ENCODE measurements at places on chromosomes 13 and 19.

DNA sequence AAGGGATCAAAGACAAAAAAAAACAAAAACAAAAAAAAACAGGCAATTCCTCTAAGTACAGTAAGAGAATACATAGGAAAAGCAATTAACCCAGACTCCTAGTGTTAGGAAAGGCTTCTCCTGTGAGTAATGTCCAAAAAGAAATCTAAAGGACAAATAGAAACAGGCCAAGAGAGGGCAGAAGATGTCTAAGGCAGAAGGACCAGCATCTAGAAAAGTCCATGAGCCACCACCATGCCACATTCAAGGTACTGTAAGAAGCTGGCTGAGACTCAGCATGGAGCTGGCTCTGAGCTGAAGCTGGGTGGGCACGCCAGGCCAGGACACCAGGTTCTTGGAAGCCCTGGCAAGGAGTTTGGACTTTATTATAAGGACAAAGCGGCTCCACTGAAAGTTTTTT, 118.1 kb upstream of the FRY start:
- no peak for DNase-seq

DNA sequence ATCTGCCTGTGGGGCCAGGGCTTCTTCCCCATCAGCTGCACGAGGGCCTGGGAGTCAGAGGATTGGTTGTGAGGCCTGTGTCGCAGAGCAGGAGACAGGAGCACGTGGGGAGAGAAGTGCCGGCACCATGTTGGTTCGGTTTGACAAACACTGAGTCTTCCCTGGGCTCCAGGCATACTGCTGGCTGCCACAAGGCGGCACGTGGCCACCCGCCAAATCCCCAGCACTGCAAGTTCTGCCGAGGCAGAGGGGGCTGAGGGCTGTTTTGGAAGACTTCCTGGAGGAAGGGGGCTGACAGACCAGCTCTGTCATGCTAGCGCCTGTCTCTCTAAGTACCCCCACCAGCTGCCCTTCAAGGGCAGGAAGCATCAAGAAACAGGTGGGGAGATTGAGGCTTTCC, 9.5 kb downstream of the SHANK1 start:
- DNase-seq = no peak

GRCh38 chr19:36093687-36094086, 17.3 kb upstream of the OVOL3 start:
- DNase-seq = no peak

DNA sequence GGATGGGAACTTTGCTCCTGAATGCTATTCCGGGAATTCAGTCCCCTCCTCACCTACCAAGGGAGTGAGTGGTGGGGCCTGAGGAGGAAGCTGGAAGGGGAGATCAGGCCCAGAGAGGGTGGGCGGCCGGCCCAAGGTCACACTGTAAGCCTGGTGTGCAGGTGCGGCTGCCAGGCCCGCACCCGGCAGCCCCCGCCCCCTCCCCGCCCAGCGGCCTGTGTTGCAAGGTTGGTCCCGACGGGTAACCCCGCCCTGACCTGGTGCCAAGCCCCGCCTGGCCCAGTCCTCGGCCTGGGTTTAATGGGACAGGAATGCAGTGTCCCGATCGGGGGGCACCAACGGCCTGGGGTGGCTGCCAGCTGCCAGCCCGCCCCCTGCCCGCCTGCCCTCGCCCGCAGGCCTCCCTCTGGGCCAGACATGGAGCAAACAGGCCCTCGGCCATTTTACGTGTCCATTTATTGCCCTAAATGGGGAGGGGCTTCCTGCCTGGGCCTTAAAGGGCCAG, 5.5 kb downstream of the ZBTB7A start:
- DNase-seq = peak; percentile 45

DNA sequence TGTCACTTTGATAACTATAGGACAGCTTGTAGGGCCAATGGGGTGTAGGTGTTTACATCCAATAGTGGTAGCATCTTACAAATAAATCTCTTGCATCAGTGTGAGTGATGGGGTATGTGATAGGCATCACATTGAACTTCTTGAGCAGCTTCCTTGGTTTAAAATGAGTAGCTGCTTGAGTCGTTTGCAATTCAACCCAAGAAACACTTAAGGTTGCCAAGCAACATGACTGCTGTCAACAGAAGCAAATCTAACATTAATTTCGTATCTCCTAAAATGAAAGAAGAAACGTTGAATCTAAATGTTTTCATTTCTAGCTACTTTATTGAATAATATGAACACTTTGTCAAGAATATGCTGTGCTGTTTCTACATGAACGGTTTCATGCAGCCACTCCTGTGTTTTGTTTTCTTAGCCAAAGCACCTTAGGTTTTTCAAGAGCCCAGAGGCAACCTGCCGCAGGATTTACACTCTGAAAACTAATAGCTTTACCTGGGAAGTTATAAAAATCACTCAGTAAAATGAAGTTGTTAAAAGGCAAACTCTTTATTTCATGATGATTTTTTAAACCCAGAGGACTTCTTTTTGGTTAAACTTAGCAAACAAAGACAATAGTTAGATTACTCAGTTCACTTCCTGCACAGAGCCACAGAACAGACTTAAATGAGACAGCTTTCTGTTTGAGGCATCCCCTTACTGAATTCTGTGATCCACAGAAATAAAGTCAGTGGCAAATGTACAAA, 305.2 kb downstream of the MTUS2 start:
- DNase-seq = no peak

DNA sequence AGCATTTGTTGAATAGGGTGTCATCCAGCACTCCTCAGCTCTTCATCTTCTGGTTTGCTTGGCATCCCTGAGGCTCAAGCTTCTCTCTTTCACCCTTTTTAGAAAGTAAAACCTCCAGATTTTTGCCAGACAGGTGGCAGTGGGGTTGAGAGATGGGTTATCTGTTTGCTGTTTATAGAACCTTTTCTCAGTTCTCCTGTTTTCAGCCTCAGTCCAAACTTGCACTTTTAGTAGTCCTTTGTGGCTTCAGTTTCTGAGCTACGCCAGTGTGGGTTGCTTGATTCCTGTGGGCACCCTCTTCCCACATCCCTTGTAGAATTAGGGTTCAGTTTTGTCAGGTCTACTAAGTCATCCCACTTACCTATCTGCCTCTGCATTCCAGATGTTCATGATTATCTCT, 147.9 kb downstream of the PAN3 start:
- DNase-seq = no peak

GRCh38 chr19:14505488-14506239, 9.7 kb upstream of the GIPC1 start:
- peak; percentile 73 for DNase-seq

DNA sequence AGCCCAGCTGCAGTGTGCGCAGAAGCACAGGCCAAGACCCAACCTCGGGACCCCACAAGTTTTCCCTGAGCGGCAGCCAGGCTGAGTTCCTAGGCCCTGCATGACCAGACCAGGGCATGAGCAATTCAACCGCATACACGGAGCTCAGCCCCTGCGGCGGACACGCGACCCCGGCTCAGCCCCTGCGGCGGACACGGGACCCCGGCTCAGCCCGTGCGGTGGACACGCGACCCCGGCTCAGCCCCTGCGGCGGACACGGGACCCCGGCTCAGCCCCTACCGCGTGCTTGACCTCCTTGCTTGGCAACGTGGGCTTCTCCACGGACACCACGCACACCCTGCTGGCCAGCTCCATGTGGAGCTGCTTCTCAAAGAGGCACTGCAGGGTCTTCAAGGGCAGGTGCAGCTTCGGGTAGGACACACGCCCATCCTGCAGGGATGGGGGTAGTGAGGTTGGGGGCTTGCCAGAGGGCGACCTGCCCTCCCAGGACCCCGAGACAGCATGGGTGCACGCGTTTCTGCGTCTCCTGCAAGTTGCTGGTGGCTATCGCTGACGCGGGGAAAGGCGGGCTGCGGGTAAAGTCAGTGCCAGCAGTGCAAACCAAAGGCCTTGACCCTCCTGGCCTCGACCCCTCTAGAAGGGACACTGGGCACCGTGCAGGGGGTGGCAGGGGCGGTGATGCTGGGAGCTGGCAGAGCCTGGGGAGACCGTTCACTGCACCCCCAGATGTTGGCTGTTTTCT, 10.0 kb downstream of the POLRMT start:
- no peak for DNase-seq

- DNase-seq = no peak
Observed at GRCh38 chr19:48102870-48103751, 7.5 kb downstream of the PLA2G4C start.

GRCh38 chr13:98275681-98276171, 98.7 kb upstream of the RNF113B start:
- DNase-seq = no peak

DNA sequence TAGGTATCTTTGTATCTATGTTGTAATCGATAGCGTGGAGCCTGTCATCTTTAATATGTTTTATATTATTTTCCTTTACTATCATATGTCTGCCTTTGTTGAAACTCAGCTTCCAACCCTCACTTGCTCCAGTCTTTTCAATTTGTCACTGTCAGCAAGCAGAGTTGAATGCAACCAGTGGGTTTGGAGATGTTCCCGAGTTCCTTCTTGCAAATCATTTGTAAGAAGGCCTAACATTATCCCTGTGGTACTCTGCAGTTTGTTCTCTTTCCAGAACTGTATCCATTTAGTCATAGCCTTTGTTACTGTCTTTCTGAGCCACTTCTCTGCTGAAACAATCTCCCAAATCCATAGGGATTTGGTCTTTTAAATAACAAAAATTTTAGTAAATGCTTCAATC, 41.8 kb downstream of the RNASEH2B start:
- DNase-seq = no peak

- no peak for DNase-seq
Observed at GRCh38 chr19:4443966-4444764, 13.4 kb downstream of the UBXN6 start.

DNA sequence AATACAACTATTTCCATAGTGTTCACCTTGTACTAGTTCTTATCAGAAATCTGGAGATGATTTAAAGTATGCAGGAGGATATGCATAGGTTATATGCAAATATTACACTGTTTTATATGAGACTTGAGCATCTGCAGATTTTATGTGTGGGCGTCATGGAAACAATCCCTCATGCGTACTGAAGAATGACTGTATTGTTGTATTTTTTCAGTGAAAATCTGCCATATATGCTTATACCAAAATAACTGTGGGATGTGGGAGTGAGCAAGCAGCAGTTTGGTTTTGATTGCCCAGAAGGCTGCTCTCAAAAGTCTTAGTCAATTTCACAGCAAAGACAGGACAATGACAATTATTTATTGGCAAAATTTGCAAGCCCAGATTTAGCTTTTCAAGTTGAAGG, 238.8 kb upstream of the PCDH20 start:
- no peak for DNase-seq

DNA sequence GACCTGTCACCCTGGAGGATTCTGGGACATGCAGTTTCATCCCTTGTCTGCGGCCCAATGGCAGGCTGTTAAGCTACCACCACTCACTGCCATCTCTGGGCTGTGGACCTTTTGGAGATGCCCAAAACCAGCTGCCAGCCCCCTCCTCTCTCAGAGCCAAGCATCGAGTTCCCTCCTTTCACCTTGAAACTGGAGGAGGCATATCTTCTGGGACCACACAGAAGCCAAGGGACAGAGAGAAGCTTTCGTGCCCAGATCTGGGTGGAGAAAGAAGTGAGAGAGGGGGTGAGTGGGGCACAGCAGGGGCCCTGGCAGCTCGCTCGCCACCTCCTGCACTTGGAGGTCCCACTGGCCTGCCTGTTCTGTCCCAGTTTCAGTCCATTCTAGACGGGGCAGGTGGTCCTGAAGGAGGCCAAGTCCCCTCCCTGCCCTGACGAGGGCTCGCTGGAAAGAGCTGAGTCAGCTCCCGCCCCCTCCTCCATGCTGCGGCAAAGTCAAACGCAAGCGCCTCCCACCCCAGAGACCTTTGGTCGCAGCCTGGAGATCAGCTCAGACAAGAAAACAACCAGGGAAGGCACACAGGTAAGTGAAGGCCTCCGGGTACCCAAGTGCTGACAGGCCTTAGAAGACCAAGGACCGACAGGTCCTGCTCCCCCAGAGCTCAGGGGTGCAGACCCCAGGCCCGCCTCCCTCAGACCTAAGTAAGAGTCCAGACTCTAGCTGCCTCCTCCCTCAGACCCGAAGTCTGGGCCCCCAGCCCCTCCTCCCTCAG, 3.8 kb downstream of the BCAT2 start:
- peak; percentile 42 for DNase-seq

GRCh38 chr13:75135325-75135825, 346.6 kb downstream of the TBC1D4 start:
- DNase-seq = no peak

GRCh38 chr19:42376177-42376555, 13.9 kb downstream of the CNFN start:
- DNase-seq = no peak

All from CD4-positive, alpha-beta T cell treated with Interleukin-15 for 1 hour (primary cell).